Stimulated activated CD4-positive, alpha-beta T cell treated with anti-CD3 and anti-CD28 coated beads, Interleukin-1b, Interleukin-23, amount 100 ng/mL, for 24 hours (primary cell): ENCODE measurements at places on chromosomes 12 and 14.

DNA sequence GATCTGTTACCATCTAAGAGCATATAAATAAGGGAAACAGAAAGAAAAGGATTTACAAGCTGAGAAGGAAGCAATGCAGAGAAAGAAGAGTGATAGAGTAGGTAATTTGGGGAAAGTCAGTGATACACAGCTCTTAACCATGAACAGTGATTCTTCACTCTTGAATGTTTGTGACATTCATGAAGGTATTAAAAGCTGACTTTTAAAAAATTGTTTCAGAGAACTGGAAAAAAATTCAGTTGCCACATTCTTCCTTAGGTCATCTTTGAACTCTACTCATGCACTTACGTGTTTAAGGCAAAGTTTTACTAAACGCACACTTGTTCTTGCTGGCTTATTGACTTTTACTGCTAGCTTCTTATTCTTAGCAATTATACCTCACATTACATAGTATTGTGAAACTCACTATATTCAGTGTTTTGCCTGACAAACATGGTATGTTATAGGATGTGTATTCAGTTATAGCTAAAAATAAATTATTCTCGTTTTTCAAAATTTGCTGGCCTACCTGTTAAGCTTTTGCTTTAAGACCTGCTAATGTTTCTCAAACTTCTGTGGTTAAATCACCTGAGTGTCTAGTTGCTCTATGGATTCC lies 10.9 kb downstream of the HIF1A start:
- no peak for DNase-seq

GRCh38 chr14:80713076-80713850 lies 228.3 kb downstream of the CEP128 start:
- DNase-seq, result no peak

GRCh38 chr12:104226672-104227071 lies 11.1 kb downstream of the TXNRD1 start:
- DNase-seq, result no peak

- no peak for DNase-seq
Measured at GRCh38 chr12:99498756-99499155, 148.8 kb upstream of the GARIN6 start.

- no peak for DNase-seq
Measured at GRCh38 chr12:83700838-83701237, 1014.1 kb downstream of the TMTC2 start.

GRCh38 chr12:68056300-68056699 lies 67.1 kb downstream of the IFNG-AS1 start:
- no peak for DNase-seq

DNA sequence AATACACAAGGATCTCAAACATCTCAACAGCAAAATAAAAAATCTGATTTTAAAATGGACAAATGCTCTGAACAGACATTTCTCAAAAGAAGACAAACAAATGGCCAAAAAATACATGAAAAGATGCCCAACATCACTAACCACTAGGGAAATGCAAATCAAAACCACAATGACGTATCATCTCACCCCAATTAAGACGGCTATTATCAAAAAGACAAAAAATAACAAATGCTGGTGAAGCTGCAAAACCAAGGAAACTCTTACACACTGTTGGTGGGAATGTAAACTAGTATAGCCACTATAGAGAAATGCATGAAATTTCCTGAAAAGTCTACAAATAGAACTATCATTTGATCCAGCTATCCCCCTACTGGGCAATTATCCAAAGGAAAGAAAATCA lies 145.0 kb downstream of the BTG1 start:
- DNase-seq, result no peak

- DNase-seq, result no peak
Measured at GRCh38 chr12:32390572-32391219, 8.7 kb upstream of the FGD4 start.

GRCh38 chr12:52009081-52009751 lies 2.5 kb downstream of the TAMALIN start:
- DNase-seq, result no peak

DNA sequence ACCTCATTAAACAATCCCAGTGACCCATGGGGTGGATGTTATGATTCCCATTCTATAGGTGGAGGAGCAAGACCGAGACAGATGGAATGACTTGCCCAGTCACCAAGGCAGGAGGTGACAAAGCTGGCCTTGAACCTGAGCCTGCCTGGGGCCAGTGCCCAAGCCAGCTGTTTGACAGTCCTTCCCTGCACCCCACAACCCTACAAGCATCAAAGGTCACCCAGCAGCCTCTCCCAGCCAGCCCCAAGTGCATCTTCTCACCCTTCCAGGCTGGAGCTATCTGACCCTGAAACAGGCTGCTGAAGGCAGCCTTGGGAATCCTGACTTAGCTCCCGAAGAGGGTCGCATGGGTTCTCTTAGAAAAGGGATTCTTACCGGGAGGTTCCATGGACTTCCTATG lies 20.3 kb downstream of the MMAB start:
- DNase-seq, result no peak

DNA sequence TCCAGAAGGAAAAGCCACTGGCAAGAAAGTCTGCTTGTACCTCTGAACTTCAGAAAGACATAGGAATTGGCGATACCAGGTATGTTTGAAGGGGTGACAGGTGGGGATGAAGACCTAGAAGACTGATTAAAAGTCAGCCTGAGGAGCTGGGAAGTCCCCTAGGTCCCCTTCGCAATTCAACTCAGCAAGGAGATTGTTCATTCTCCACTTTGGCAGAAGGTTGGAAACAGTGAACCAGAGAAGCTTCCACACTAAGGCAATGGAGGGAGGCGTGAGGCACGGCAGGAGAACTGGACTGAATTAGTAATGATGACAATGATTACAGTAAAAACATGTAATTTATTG lies 240.3 kb upstream of the TMPO start:
- DNase-seq, result no peak

- DNase-seq, result no peak
Measured at GRCh38 chr14:22877000-22877501, 5.5 kb downstream of the LRP10 start.

DNA sequence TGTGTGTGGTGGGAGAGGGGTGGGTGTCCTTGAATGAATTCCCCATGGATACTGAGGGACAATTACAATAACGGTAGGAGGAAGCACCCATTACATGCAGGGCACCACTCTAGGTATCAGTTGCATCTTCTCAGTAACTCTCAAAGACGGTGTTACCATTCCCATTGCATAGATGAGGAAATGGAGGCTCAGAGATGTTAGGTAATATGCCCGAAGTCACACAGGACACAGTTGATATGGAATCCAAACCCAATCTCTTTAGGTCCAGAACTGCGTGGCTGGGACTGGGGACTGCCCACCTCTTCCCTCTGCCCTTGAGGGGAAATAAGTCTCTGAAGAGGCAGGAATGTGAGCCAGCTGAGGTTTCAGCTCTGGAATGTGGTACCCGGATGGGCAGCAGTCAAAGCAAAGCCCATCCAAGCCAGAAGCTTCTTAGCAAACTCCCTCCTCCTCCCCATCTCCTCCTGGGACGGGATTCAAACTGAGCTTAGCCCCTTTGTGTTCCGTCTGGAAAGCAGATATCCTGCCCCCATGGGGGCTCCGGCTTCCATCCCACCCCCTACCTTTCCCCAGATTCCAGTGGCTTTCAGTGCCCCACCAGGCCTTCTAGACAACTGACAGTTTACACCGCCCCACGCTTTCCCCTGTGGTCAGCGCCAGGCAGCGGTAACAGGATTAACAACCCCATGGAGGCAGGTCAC lies 187.5 kb downstream of the RBM19 start:
- no peak for DNase-seq

DNA sequence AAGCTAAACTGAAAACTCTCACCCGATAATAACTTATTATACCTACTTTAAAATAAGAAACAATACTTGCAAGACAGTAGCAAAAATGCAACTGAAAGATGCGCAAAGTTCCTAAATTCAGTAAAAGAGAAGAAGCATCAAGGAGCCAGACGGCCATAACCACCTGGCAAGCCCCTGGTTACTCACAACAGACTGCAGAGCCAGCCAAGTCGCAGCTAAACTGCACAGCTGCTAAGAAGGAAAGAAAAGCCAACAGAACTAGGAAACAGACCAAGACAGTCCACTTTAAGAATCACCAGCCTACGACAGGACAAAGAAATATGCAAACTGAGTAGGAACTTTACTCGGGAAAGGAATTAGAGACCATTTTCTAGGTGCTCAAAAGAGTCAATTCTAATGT lies 127.9 kb downstream of the TMTC1 start:
- DNase-seq, result no peak

DNA sequence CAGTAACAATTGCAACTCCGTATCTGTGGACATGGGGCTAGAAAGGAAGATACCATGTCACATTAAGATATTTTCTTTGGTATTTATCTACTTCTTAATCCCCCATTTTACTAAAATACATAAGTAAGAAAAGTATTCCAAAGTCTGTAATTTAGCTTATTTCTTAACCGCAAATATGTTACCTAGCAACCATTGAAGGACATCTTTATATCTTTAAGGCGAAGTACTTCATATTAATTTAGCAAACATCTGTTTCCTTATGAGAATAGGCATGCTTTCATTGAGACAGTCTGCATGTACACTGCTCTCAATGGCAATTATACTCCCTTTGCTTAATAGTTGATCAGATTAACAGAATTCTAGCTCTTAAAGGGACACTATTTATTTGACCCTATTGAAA lies 88.8 kb downstream of the NAV3 start:
- no peak for DNase-seq

GRCh38 chr12:2834581-2835491 lies at the start of gene NRIP2:
Gene NRIP2, minus strand, starts transcription at chr12:2835035. Its CDS starts 52 bp downstream, at chr12:2834983.
- DNase-seq, result no peak

- no peak for DNase-seq
Measured at GRCh38 chr12:25960143-25960542, 1.7 kb downstream of the RASSF8 start.
